ENCODE measurements at places on chromosomes 2 and 18. TPM values are rescaled to one million over a fixed set of nuclear protein-coding genes. Genes with fewer than 3 reads are reported as not detected.

- peak; percentile 32 for DNase-seq
Measured at GRCh38 chr2:238425979-238426567, 654 bp upstream of the ASB1 start.

GRCh38 chr2:108243566-108243965 lies 3.8 kb downstream of the SULT1C3 start:
- DNase-seq: peak; percentile 47

Gene GNAL
- 0.15 TPM for total RNA-seq

Gene VAMP5
- total RNA-seq: 15.1 TPM

Gene INHA
- total RNA-seq: 0.12 TPM

Gene CEP192
- 22.8 TPM for total RNA-seq

All from M059J (cell line).